ENCODE measurements at places on chromosomes 12 and 14.

DNA sequence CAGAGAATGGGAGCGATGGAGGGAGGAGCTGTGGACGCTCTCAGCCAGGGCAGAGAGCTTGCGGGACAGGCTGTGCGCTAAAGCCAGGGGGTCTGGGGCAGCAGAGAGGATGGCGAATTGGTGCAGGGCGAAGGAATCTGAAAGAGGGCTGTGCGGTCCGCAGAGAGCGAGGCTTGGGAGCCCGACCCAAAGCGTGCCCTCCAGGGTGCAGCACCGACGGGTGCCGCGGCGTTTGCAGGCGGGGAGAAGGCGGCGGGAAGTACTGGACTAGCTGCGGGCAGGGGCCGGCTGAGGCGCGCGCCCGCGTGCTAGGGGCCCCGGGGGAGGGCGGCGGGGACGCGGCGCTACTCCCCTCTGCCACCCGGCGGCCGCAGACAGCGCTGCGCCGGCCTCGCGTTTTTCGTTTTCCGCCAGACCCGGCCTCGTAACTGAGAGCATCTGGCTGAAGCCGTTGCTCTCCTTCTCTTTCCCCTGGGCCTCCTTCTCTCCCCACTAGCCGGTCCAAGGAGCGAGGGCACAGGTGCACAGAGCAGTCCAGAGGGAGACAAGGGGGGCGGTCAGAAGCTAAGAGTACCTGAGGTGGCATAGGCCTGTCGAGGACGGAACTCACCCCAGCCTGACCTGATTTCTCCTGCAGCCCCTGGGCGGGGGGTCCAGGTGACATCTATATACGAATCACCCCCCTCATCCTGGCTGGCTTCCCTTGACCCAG, 24.9 kb downstream of the SLC6A12 start:
- peak; percentile 6 for DNase-seq

- DNase-seq, result no peak
Observed at GRCh38 chr12:2064071-2064507, 11.3 kb downstream of the CACNA1C start.

- DNase-seq, result no peak
Observed at GRCh38 chr12:52046859-52047258, 4.4 kb upstream of the NR4A1 start.

GRCh38 chr12:115597157-115597712, 680.3 kb downstream of the MED13L start:
- DNase-seq, result no peak

GRCh38 chr12:63965936-63966605, 121.6 kb downstream of the SRGAP1 start:
- no peak for DNase-seq

Measured in stimulated activated CD4-positive, alpha-beta T cell treated with anti-CD3 and anti-CD28 coated beads, Interleukin-1b, Interleukin-23, amount 100 ng/mL, for 4 hours (primary cell).